Gastrocnemius medialis (tissue), 4 donors: ENCODE measurements at places on chromosomes 11 and 22. TPM values are rescaled to one million over a fixed set of nuclear protein-coding genes. Genes with fewer than 3 reads are reported as not detected.

- H3K27ac ChIP-seq: no peak overlapping the region
- no peaks in the 10 kb centered on the region for H3K4me1 ChIP-seq
- no peaks in the 10 kb centered on the region for H3K27me3 ChIP-seq
- H3K4me3 ChIP-seq: no peak overlapping the region
- H3K36me3 ChIP-seq: no peaks in the 10 kb centered on the region
- no peak for DNase-seq
Measured at GRCh38 chr22:48651036-48651890, 1176.4 kb downstream of the BRD1 start.

DNA sequence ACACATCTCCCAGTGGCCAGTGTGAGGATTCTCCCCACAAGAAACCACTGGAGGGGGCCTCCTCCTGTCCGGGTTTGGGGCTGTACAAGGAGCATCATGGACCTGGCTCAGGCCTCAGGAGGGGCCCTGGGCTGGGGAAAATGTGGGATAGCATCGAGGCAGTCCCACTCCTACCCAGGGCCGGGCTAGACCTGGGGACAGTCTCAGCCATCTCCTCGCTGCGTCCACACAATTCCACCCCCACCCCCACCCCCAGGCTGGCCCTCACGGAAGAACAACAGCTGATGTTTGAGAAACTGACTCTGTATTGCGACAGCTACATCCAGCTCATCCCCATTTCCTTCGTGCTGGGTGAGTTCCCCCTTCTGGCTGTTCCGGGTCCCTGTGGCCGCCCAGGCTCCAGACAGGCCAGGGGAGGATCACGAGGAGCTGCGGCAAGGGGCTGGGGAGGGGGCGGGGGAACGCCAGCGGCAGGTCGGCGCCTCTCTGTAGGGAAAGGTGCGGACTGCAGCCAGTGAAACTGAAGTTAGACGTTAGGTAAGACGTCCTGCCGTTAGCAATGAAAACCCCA, 4.8 kb downstream of the BEST1 start:
- H3K27ac ChIP-seq: peak overlapping the region; percentile 49
- DNase-seq: peak; percentile 65
- H3K27me3 ChIP-seq: peaks cover 20% of the 10 kb centered on the region
- no peaks in the 10 kb centered on the region for H3K36me3 ChIP-seq
- H3K4me1 ChIP-seq: peaks cover 14% of the 10 kb centered on the region

GRCh38 chr22:36009085-36009484, 19.5 kb downstream of the RBFOX2 start:
- no peak for DNase-seq
- no peaks in the 10 kb centered on the region for H3K36me3 ChIP-seq
- H3K27ac ChIP-seq: no peak overlapping the region
- H3K27me3 ChIP-seq: no peaks in the 10 kb centered on the region
- no peak overlapping the region for H3K4me3 ChIP-seq
- H3K4me1 ChIP-seq: peaks cover 17% of the 10 kb centered on the region

DNA sequence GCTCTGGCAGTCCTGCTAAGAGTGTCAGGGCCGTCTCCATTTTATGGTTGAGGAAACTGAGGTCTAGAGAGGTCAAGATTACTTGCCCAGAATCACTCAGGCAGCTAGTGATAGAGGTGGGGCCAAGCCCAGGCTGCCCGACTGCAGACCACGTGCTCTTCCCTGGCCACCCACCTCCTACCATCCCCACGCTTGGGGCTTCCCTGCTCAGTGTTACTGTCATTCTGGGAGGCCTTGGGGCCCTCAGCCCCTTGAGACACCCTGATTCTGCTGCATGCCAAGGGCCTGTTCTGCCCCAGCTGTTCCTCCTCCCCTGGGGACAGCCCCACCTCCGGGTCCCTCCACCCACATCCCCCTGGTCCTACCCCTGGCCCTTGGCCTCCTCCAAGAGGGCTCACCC, 17.2 kb upstream of the TAB1 start:
- H3K36me3 ChIP-seq: no peaks in the 10 kb centered on the region
- H3K4me1 ChIP-seq: no peaks in the 10 kb centered on the region
- no peak overlapping the region for H3K27ac ChIP-seq
- no peak for DNase-seq
- H3K27me3 ChIP-seq: peaks cover 12% of the 10 kb centered on the region

Gene CRYBA4
- not detected for total RNA-seq

Gene OR56A1
- not detected for total RNA-seq
